ENCODE measurements at places on chromosomes 2 and 18. TPM values are rescaled to one million over a fixed set of nuclear protein-coding genes. Genes with fewer than 3 reads are reported as not detected.

DSEL gene
- total RNA-seq, result 108 TPM

CIDEA gene
- not detected for total RNA-seq

CD8B2 gene
- total RNA-seq, result not detected

TBR1 gene
- total RNA-seq, result not detected

LYPD6 gene
- total RNA-seq, result not detected

ANKRD30B gene
- 2.7 TPM for total RNA-seq

GPBAR1 gene
- not detected for total RNA-seq

ZNF804A gene
- total RNA-seq, result 12.9 TPM

C2orf81 gene
- 1.9 TPM for total RNA-seq

ONECUT2 gene
- total RNA-seq, result under 0.01 TPM

C2orf92 gene
- total RNA-seq, result 2.0 TPM

SLC5A7 gene
- not detected for total RNA-seq

SELENOI gene
- 14.6 TPM for total RNA-seq

ATP8B1 gene
- total RNA-seq, result 11.2 TPM

PROKR1 gene
- not detected for total RNA-seq

NEURL3 gene
- total RNA-seq, result not detected

KCNG2 gene
- not detected for total RNA-seq

AQP12B gene
- not detected for total RNA-seq

CABLES1 gene
- 7.4 TPM for total RNA-seq

VSNL1 gene
- 0.90 TPM for total RNA-seq

UGT1A10 gene
- total RNA-seq, result 0.41 TPM

CACNB4 gene
- 4.8 TPM for total RNA-seq

ZSWIM2 gene
- total RNA-seq, result not detected

PSMA8 gene
- not detected for total RNA-seq

RTN4 gene
- 357 TPM for total RNA-seq

LPIN2 gene
- 43.7 TPM for total RNA-seq

ASAP2 gene
- 37.1 TPM for total RNA-seq

MAPK4 gene
- total RNA-seq, result not detected

EPB41L3 gene
- total RNA-seq, result 28.0 TPM

BIN1 gene
- 45.8 TPM for total RNA-seq

FTCDNL1 gene
- total RNA-seq, result 1.5 TPM

MARCHF4 gene
- total RNA-seq, result 0.57 TPM

SCN3A gene
- 3.1 TPM for total RNA-seq

SIX3 gene
- not detected for total RNA-seq

CD226 gene
- total RNA-seq, result 0.99 TPM

WNT10A gene
- not detected for total RNA-seq

MERTK gene
- total RNA-seq, result 0.65 TPM

CCDC102B gene
- total RNA-seq, result 3.1 TPM

MSTN gene
- total RNA-seq, result 0.08 TPM

C2orf66 gene
- not detected for total RNA-seq

CYTIP gene
- 0.82 TPM for total RNA-seq

ZNF532 gene
- total RNA-seq, result 42.6 TPM

RALBP1 gene
- total RNA-seq, result 100 TPM

CAPN14 gene
- 0.16 TPM for total RNA-seq

HJURP gene
- total RNA-seq, result 1.1 TPM

RND3 gene
- total RNA-seq, result 321 TPM

ANKRD29 gene
- total RNA-seq, result 6.1 TPM

HRH4 gene
- under 0.01 TPM for total RNA-seq

EVA1A gene
- total RNA-seq, result 25.2 TPM

CCBE1 gene
- 16.2 TPM for total RNA-seq

NETO1 gene
- total RNA-seq, result not detected

Data from fibroblast of the aortic adventitia (primary cell).